Uterine smooth muscle cell (primary cell): ENCODE measurements at places on chromosomes 1 and 21. TPM values are rescaled to one million over a fixed set of nuclear protein-coding genes. Genes with fewer than 3 reads are reported as not detected.

The F11R gene
- 2.2 and 2.7 TPM in 2 replicates for total RNA-seq

The LAD1 gene
- total RNA-seq = not detected in 2 replicates

The SPATA46 gene
- total RNA-seq = 0.12 TPM in 1 of 2 replicates, not detected in the other

The GBP6 gene
- 0.11 TPM in 1 of 2 replicates, not detected in the other for total RNA-seq

The PYHIN1 gene
- not detected in 2 replicates for total RNA-seq

The S100A7 gene
- not detected in 2 replicates for total RNA-seq

The LDLRAD2 gene
- total RNA-seq = 0.11 TPM in 1 of 2 replicates, not detected in the other

The LHX8 gene
- total RNA-seq = not detected in 2 replicates

The ZNF691 gene
- 10.0 and 10.4 TPM in 2 replicates for total RNA-seq

The BCL2L15 gene
- total RNA-seq = 0.11 and 0.12 TPM in 2 replicates

The DNAJB4 gene
- total RNA-seq = 37.6 and 40.8 TPM in 2 replicates

The LRRC39 gene
- total RNA-seq = 0.44 and 0.50 TPM in 2 replicates

The UBE2U gene
- total RNA-seq = not detected in 2 replicates

The WDR77 gene
- 35.7 and 65.0 TPM in 2 replicates for total RNA-seq

The CATSPERE gene
- 0.33 and 1.9 TPM in 2 replicates for total RNA-seq

The AMPD1 gene
- not detected in 2 replicates for total RNA-seq

The MYCL gene
- 0.22 and 0.37 TPM in 2 replicates for total RNA-seq

The ACTA1 gene
- not detected in 2 replicates for total RNA-seq

The GBP7 gene
- total RNA-seq = 0.12 TPM in 1 of 2 replicates, not detected in the other

The RWDD3 gene
- 12.0 and 14.5 TPM in 2 replicates for total RNA-seq

The KRTAP10-5 gene
- total RNA-seq = not detected in 2 replicates

The PM20D1 gene
- not detected in 2 replicates for total RNA-seq

The FAM72C gene
- 0.25 and 2.0 TPM in 2 replicates for total RNA-seq

The SLC44A3 gene
- total RNA-seq = 0.22 and 1.2 TPM in 2 replicates

The MYOG gene
- not detected in 2 replicates for total RNA-seq

The AGMAT gene
- total RNA-seq = 1.1 and 1.8 TPM in 2 replicates

The AMY1B gene
- total RNA-seq = not detected in 2 replicates

The PSMA5 gene
- total RNA-seq = 57.1 and 72.8 TPM in 2 replicates

The NR5A2 gene
- under 0.01 TPM in 1 of 2 replicates, not detected in the other for total RNA-seq

The RGS16 gene
- 0.22 and 1.00 TPM in 2 replicates for total RNA-seq

The DISP1 gene
- total RNA-seq = 4.2 and 5.0 TPM in 2 replicates

The IL24 gene
- total RNA-seq = 2.9 and 3.1 TPM in 2 replicates

The BTBD19 gene
- 5.4 and 12.0 TPM in 2 replicates for total RNA-seq

The C1orf56 gene
- total RNA-seq = 1.4 and 1.7 TPM in 2 replicates

The CA6 gene
- total RNA-seq = not detected in 2 replicates

The P3R3URF gene
- total RNA-seq = not detected in 2 replicates

The AP4B1 gene
- total RNA-seq = 19.0 and 29.9 TPM in 2 replicates

The LAMC2 gene
- 1.4 and 6.3 TPM in 2 replicates for total RNA-seq

The ANGPTL7 gene
- total RNA-seq = 0.33 and 1.5 TPM in 2 replicates

The DSCAM gene
- 0.12 and 0.33 TPM in 2 replicates for total RNA-seq

The ATP1A2 gene
- 0.37 TPM in 1 of 2 replicates, not detected in the other for total RNA-seq

The CHIA gene
- total RNA-seq = not detected in 2 replicates

The RNU1-1 gene
- under 0.01 and 2,224 TPM in 2 replicates for total RNA-seq

The TMEM125 gene
- under 0.01 TPM in 1 of 2 replicates, not detected in the other for total RNA-seq

The WLS gene
- 88.9 and 154 TPM in 2 replicates for total RNA-seq

The RGS4 gene
- total RNA-seq = 265 and 486 TPM in 2 replicates

The VAV3 gene
- total RNA-seq = 0.50 and 0.77 TPM in 2 replicates

The TTC13 gene
- 16.6 and 17.9 TPM in 2 replicates for total RNA-seq

The OR10J1 gene
- total RNA-seq = 0.25 TPM in 1 of 2 replicates, not detected in the other

The ACTL8 gene
- 0.11 and 0.12 TPM in 2 replicates for total RNA-seq

The FTCD gene
- 1.1 TPM in 1 of 2 replicates, not detected in the other for total RNA-seq

The OLFML2B gene
- total RNA-seq = 4.9 and 7.0 TPM in 2 replicates

The COP1 gene
- 58.5 and 61.1 TPM in 2 replicates for total RNA-seq

The KPRP gene
- not detected in 2 replicates for total RNA-seq

The ADGRL4 gene
- 3.7 and 6.2 TPM in 2 replicates for total RNA-seq

The SYT14 gene
- 3.3 and 4.4 TPM in 2 replicates for total RNA-seq

The MXRA8 gene
- 203 and 230 TPM in 2 replicates for total RNA-seq

The ADORA3 gene
- total RNA-seq = not detected in 2 replicates

The FLG2 gene
- total RNA-seq = under 0.01 TPM in 1 of 2 replicates, not detected in the other
